ENCODE measurements at places on chromosomes 11 and 22.
A peak's percentile ranks its signal among the peaks of the same experiment; 100 is the strongest.

GRCh38 chr11:22466809-22467208 lies 128.6 kb downstream of the SLC17A6 start:
- DNase-seq = peak; percentile 50

GRCh38 chr11:103380031-103380430 lies 270.8 kb downstream of the DYNC2H1 start:
- DNase-seq = peak; percentile 47

DNA sequence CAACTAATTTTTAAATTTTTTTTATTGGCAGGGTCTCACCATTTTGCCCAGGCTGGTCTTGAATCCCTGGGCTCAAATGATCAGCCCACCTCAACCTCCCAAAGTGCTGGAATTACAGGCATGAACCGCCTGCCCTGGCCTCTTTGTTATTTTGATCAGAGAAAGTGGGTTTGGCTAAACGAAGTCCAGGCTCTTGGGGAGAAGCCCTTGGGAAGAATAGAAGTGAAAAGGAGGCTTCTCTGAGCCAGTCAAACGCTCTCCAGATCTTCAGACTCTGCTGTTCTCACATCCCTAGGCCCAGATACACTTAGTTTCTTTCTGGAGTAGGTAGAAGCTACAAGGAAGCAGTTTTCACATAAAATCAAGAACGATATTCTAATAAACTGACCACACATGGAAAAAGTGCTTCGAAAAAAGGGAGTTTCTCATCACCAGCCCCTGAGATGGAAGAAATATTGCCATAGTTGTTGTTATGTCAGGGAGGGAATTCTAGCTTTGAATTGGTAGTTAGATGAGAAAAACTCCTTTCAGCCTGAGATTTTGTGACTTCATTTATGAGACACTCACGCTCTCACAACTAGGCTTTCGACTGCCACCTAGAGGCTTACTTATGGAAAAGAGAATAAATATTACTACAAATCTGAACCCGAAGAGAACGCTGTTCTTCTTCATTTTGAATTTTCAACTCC lies 41.7 kb upstream of the AQP11 start:
- peak; percentile 17 for DNase-seq

- no peak for DNase-seq
Observed at GRCh38 chr22:19398206-19398605, 33.3 kb downstream of the HIRA start.

DNA sequence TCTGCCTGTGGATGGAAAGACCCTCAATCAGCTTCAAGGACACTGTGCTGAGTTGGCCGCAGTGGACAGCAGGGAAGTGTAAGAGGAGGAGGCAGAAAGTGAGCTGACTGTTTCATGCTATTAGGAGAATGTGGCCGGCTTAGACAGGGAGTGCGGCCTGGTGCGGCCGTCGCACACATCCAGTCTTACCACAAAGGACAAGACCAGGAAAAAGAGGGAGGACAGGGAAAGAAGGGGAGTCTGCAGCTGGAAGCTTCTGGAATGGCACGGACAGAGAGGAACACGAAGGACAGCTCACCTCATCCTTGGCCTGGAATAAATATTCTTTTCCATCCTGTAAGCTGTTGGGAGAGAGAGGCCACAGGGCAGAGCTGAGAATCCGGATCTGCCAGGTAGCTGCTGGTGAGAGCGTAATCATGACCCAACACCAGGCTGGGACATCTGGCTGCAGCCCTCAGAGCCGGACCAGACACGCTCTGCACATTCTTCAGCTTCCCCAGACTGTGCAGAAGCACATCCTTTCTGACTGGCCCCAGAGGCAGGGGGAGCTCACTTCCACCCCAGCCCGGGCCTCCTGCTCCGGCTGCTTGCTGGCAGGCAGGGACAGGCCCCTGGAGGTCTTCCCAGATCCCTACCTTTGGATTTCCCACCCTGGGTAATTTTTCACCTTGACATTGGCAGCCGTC lies 8.6 kb upstream of the RBM4B start:
- no peak for DNase-seq

DNA sequence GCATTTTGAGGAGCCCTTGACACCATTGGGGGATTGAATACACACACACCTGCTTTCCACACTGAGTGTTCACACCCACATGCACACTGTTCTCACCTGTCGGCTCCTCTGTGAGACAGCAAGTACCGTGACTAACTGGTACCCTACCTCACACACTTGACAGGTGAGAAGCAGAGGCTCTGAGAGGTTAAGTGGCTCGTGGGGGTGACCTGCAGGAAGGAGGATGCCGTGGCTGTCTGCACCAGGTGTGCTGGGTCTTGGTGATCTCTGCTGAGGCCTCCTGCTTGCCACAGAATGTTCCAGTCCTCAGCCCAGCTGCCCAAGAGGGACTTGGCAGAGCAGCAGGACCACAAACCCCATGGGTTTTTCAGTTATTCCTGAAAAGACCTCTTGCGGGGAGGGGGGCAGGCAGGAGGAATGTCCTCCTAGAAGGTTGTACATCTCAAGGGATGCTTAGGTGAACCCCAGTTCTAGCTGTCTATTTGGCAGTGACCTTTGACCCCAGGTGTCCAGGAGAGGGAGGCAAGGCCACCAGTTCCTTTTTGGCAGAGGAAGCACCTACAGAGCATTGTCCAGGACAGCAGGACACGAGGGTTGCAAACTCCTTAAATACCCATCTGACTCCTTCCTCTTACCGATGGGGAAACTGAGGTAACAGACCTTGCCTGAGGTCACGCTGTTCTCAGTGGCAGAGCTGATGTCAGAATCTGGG lies 66.0 kb downstream of the SHISAL1 start:
- no peak for DNase-seq

DNA sequence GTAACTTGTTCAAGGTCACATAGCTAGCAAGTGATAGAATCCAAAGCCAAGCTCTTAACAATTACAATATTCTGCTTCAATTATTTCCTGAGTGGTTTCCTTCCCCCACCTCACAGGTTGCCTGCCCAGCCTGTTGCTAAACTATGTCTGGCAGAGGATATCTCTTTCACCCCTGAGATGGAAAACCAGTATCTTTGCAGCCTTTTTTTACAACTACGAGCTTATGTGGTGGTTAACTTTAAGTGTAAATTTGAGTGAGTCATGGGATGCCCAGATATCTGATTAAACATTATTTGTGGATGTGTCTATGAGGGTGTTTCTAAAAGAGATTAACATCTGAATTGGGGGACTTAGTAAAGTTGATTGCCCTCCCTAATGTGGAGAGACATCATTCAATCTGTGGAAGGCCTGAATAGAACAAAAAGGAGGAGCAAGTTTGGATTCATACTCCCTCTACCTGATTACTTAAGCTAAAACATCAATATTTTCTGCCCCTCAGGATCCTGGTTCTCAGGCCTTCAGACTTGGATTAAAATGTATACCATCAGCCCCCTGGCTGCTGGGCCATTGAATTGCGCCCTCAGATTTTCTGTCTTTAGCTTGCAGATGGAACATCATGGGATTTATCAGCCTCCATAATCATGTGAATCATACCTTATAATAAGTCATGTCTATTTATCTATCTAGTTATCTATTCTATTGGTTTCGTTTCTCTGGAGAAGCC lies 911.9 kb downstream of the METTL15 start:
- no peak for DNase-seq

GRCh38 chr11:119745112-119745511 lies 16.1 kb upstream of the NECTIN1 start:
- DNase-seq = no peak

GRCh38 chr22:26273011-26273675 lies 103.9 kb downstream of the SEZ6L start:
- DNase-seq = no peak

- no peak for DNase-seq
Observed at GRCh38 chr11:78417175-78417887, at the start of gene GAB2. Gene GAB2, minus strand, starts transcription at chr11:78417820. Its CDS starts 100 bp downstream, at chr11:78417720.

DNA sequence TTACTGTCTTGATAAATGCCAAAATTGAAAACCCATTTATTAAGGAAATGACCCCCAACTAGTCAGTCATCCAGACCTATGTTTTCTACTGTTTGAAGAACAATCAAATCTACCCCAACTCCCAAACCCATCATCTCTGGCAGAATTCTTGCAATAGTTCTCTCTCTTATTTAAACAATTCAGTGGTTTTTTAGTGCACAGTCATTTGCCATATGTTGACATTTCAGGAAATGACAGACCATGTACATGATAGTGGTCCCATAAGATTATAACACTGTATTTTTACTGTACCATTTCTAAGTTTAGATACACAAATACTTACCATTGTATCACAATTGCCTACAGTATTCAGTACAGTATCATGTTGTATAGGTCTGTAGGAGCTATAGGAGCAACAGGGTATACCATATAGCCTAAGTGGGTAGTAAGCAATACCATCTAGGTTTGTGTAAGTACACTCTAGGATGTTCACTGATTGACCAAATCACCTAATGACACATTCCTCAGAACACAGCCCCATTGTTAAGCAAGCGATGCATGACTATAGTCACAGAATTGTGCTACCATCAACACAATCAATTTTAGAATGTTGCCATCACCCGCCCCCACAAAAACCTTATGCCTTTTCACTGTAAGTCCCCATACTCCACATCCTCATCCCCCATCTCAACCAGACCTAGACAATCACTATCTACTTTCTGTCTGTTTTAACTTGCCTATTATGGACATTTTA lies 41.8 kb downstream of the MMP20 start:
- DNase-seq = no peak

- DNase-seq = no peak
Observed at GRCh38 chr11:28951191-28951590, 843.0 kb downstream of the METTL15 start.

GRCh38 chr11:35420371-35420770 lies 1.0 kb upstream of the SLC1A2 start:
- no peak for DNase-seq

DNA sequence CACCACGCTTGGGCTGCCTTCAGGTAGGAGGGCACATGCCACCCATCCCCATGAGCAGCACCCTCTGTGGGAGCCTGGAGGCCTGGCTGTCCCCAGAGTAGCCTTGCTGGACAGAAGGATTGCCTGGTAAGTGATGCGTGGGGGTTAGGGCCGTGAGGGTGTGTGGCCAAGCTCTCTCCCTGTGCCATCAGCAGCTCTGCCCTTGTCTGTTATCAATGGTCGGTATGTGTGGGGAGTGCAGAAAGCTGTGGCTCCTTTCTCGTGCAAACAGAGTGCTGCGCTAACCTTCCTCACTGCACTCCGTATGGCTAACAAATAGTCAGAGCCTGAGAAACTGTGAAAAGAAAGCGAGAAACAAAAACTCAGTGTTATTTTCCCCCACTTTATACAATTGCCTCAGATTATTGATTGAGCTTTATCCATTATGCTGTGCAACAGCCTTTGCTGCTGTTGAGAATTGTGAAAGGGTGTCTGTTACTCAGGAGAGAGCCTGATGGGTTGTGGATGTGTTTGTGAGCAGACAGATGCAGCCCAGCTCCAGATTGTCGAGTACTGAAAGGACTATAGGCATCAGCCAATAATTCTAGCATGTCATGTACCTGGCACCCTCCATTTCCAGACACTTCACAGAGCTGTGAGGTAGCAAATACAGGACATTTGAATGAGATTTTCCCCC lies 432.2 kb downstream of the NTM start:
- DNase-seq = no peak

DNA sequence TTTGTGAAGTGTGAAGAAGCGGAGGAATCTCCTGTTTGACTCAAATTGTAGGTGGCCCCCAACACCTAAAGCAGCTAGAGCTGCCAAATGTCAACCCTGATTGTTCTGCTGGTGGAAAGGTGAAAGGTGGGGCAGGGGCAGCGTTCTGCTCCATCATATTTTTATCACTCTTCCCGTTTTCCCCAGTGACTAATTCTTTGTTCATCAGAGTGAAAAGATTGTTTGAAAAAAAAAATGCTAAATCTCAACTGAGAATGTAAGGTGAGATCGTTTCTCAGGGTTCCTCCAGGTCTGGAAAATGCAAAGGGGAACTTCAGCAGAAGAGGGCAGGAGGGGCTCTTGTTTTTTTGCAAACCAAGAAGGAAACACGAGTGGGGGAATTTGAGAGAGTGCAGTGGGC lies 137.7 kb downstream of the MN1 start:
- DNase-seq = peak; percentile 9

- no peak for DNase-seq
Observed at GRCh38 chr22:44682556-44683168, 19.3 kb upstream of the PRR5 start.

- no peak for DNase-seq
Observed at GRCh38 chr11:86669424-86669823, 3.0 kb downstream of the ME3 start.

- no peak for DNase-seq
Observed at GRCh38 chr11:62601122-62601371, 618 bp downstream of the MTA2 start.

DNA sequence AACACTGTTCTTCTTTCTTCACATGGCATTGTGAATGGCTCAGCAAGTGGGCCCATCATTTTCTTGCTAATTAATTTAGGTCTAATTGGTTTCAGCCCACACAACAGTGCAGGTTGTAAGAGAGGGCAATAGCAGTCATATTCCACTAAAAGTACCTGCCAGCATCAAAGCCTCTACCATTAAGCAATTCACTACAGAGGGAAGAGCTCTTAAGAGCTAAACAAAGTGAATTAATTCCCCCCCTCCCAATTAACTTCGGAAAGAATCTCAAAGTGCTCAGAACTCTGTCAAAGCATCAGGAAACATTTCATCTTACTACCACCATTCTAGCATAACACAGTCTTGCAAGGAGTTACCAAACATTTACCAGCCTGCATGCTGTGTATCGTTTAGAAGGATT lies 133.9 kb upstream of the UBASH3B start:
- DNase-seq = no peak

- DNase-seq = no peak
Observed at GRCh38 chr22:37253126-37253660, 9.1 kb upstream of the RAC2 start.

- no peak for DNase-seq
Observed at GRCh38 chr22:16831257-16831656, 6.0 kb upstream of the XKR3 start.

DNA sequence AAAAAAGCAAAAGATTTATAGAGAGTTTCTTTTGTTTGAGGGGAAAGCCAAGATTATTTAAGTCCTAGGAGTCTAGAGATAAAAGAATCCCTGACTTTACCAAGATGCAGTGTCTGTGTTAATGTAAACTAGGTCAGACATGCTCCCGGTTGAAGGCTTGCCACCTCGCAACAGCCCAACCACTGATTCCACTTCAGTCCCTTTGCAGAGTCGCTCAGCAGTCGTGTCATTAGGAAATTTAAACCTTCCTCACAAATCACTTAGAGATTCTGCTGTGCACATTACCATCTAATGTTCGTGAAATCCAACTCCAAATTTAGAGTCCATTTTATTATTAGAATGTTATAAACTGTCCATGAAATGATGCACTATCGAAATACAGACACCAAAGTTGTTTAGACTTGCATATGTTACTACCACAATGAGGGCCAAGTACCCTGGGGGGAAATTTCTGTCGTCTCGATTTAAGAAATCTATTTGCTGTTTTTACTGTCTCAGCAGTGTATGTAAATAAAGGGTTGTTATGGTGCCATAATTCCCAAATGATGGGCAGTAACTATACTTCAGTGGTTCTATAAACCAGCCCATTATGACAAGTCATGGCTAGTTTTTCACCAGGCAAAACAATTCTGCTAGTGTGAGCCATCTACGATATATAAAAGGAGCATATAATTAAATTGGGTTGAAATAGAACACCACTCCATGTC lies 101.4 kb upstream of the MTNR1B start:
- DNase-seq = no peak

- no peak for DNase-seq
Observed at GRCh38 chr11:15095736-15096228, 18.9 kb upstream of the INSC start.
